SW 1271 (cell line): ENCODE measurements at places on chromosomes 7 and 10.
A peak's percentile ranks its signal among the peaks of the same experiment; 100 is the strongest.

DNA sequence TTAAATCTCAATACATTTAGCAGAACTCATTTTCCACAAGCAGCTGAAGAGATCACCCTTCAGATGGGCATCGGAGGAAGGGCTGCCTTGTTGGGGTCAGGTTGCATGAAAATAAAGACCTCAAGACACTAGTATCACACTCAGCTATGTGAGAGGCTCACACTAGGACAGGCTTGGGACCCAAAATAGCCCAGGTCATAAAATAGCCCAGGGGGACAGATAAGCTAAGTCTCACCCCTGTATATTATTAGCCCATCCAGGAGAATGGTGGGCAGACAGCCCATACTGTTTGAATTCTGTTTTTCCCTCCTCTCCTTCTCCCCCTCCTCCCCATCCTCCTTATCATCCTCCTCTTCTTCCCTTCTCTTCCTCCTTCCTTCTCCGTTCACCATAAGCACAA lies 415.1 kb upstream of the C7orf33 start:
- DNase-seq, result no peak

DNA sequence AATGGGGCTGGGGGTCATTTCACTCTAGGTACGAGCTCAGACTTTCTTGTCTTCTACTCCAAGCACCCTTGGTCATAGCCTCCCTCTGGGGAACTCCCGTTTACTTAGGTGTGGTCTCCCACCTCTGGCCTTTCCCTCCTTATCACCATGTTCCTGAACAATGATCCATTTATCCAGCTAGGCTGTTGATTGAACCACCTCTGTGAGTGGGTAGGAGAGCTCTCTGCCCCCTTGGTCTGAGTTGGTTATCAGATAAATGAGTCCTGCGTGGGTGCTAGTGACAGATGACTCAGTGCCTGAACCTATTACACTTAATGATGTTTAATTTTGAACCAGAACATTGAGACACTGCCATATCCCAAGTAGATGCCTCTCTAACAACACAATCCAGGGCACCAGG lies 9.4 kb downstream of the BLNK start:
- no peak for DNase-seq

DNA sequence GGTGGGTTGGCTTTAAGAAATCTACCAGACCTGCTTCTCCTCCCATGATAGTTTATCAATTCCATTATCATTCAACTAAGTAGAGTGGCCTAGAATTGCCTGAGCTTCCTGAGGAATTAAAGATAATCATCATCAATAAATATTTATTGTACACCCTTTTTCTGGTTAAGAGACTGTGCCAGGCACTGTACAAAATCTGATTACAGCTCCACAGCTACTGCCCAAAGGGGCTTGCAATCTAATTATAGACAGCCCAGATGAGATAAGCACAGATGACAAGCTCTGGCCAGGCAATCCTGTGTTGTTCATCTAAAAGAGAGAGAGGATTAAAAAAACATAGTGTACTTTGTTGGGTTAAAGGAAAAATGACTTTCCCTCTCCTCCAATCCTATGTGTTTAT lies 586.4 kb downstream of the GATA3 start:
- no peak for DNase-seq

DNA sequence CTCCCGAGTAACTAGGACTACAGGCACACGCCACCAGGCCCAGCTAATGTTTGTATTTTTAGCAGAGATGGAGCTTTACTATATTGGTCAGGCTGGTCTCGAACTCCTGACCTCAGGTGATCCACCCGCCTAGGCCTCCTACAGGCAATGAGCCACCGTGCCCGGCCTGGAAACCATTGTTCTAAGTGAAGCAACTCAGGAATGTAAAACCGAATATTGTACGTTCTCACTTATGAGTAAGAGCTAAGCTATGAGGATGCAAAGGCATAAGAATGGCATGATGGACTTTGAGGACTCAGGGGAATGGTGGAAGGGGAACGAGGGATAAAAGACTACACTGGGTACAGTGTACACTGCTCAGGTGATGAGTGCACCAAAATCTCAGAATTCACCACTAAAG lies 235.1 kb upstream of the AUTS2 start:
- no peak for DNase-seq

GRCh38 chr7:101186844-101187428 lies 6.8 kb upstream of the NAT16 start:
- no peak for DNase-seq

DNA sequence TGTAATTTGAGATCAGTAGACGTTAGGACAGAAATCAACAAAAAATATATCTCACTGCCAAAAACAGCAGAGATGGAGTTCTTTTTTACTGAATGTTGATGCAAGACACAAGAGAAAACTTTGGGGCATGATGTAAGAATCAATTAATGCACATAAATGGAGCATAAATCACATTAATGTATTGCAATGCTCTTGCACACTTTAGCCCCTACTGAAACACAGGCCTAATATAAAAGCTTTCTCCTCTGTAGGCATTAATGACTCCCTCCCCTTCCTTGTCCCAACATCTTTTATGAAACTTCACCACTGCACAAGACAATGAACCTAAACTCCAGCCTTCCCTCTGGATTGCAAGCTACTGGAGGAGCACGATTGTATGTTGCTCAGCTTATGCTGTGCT lies 58.8 kb downstream of the CACNA2D1 start:
- DNase-seq, result no peak

DNA sequence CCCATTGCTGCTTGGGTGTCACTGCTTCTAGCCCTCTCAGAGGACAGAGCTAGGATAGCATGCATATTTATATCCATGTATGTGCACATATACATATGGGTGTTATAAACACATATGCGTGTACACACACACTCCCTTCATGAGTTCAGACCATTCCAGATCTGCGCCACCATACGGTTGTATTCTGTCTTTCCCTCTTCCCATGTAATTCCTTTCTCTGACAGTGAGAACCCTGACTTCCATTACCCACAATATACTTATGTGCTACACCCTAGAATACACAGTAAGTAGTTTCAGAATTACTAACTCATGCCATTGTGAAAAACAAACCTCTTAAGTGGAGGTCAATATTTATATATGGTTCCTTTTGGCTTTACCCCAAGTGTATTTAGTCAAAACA lies 116.6 kb upstream of the SAMD8 start:
- no peak for DNase-seq

DNA sequence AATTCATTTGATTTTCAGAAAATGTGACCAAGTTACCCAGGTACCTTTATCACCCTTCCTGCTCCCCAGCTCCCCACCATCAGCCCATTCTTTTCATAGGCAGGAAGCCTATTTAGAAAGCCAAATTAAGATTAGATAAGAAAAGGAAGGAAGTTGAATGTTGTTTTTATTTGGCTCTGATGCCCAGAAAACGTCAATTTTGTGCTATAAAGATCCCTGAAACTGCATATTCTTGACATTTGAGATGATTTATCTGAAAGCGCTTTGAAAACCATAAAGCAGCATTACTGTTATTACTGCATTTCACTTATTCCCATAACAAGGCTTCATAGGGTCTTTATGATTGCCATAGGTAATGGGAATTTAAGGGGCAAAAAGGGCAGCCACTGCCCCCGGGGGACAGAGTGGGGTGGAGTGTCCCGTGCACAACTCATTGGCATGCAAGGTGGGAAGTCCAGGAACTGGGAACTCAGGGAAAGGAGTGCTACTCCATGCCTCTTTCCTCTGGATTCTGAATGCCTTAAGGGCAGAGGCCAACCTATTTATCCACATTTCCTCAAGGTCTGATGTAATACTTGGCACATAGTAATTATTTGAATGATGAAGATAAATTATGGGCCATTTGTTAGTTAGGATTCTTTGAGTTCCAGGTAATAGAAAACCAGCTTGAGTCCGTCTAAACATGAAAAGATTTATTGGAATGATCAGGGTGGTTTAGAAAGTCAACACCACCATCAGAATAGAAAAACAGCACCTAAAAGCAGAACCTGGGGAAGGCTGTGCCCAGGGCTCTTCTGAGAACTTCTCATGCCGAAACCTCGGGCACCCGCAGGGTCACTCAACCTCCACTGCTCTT lies 100.6 kb upstream of the ELMO1 start:
- DNase-seq, result no peak

GRCh38 chr10:48807791-48808470 lies 123.3 kb downstream of the WDFY4 start:
- no peak for DNase-seq

- no peak for DNase-seq
These were observed 30.9 kb downstream of the LEP start for GRCh38 chr7:128271942-128272481.

DNA sequence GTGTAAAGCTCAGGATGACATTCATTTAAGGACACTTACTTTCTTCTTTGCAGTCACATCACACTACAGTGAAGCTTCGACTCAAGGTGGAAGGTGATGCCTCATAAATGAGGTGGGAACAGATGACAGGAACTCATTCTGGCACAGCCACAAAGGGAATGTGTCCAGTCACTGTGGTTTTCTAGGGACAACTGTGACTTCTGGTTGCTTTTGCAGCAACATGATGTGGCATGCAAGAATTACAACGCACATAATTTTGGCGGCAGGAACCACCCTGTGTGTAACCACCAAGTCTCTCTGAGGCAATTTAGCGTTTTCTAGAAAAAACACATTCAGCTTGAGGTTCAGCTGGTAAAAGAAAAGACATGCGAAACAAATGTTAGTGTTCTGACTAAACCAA lies 32.0 kb upstream of the FERD3L start:
- no peak for DNase-seq

- DNase-seq, result no peak
These were observed 34.8 kb upstream of the ADO start for GRCh38 chr10:62769574-62770242.

DNA sequence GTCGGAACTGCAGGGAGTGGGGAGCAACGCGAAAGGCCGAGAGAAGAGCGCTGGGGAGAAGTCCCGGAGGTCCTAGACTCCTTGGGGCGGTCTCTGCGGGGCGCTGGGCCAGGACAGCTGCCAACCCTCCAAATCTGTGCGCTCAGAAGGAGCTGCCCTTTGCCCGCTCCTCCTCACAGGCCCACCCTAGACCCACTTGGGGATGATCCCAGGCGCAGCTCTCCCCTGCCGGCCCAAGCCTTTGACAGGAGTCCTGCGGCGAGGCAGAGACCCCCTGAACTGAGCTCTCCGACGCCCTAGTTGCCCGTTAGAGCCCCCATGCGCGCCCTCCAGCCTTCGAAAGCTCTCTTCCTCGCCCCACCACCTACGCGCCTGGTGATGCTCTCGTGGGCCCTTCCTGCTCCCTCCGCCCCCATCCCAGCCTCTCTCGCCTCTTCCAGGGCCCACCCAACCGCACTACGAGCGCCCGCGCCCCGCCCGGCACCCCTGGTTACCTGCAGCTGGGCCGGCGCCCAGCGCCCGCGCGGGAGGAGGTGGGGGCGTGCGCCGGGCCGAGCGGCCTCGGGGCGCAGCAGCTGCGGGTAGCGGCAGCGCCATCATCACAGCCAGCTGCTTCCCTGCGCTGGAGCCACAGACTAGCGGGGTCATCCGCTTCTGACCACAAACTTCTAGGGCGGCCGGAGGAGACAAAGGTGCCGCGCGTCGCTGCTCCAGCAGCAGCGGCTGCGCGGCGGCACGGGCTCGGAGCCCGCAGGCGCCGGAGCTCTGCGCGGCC lies 353.4 kb downstream of the DNAJB6 start:
- no peak for DNase-seq

DNA sequence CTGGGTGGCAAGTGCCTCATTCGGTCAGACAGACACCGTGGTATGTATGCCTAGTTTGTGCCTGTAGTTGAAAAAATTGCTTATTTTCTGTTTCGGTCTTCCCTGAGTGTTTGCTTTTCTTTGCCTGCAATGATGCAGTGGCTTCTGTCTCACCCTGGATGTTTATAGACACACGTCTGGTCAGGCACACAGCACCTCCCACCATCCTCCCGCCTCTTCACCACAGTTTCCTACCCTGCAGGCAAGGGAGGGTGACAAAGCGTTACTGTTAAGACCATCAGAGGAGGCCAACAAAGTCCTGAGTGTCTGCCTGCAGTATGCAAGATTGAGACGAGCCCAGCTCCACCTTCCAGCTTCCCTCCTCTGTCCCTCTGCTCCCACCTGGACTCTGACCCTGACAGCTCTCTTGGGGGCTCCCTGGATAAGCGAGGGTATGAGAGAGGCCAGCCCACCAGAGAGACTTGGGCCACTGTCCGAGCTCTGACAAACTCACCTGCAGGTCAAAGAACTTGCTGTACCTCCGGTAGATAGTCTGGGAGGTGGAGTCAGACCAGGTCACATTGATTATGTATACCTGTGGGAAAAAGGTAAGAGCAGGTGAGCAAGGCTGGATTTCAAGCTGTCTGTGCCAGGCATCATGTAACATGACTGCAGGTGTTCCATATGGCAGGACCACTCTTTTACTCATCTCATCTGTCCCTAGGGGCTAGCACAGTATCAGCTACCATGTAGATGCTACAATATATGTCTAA lies 54.4 kb downstream of the SH3PXD2A start:
- DNase-seq, result no peak

DNA sequence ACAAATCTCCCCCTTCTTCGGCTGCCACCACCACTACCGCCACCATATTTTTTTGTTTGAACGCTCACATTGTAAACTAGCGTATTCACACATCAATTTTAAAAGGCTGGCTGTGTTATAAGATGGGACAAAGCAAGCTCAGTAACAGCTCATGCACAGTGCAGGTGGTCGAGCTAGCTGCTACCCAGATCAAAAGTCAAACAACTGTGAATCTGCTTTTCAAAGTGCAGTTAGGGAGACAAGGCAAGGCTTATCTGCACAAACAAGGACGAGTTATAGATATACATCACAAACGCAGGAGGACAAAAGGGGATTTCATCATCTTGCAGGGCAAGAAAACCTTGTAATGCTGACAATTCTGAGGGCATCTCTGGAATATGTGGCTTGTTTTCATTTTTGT lies 231.6 kb downstream of the VTI1A start:
- DNase-seq, result no peak

DNA sequence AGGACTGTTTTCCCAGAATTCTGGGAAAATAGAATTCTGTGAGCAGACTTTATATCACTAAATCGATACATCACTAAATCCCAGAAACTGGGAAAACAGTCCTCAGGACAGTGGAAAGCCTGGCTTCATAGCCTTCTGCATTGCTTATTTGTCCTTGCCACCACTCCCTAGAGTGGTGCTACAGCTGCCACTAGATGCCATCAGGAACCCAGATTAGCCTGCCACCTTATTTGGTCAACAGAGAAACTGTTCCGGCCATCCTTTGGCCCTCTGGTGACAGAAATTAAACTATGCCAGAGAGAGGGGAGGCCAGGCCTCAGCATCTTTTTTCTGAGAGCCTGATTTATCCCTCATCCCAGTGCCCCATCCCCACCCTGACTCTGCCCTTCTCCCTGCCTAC lies 19.6 kb upstream of the NFKB2 start:
- no peak for DNase-seq

DNA sequence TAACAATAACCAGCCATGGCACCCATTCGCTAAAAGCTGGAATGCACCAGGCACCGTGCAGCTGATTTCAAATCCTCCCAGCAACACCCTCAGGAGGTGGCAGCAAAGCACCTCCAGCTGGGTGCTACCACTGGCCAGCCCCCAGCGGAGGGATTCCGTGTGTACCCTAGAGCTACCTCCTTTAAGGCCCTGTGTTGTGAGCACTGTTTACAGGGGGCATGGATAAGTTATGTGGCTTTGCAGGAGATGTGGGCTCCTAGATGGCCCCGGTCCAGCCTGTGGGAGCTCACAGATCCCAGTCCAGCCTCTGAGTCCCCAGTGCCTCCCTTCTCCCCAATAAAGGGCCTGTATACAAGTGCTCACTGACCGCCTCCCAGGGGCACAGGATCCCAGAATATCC lies 27.1 kb downstream of the TNRC18 start:
- peak; percentile 38 for DNase-seq

- no peak for DNase-seq
These were observed 10.0 kb upstream of the PCGF5 start for GRCh38 chr10:91210435-91210834.

GRCh38 chr7:114835861-114836260 lies 86.0 kb upstream of the MDFIC start:
- DNase-seq, result no peak

- DNase-seq, result no peak
These were observed 185.3 kb downstream of the DIP2C start for GRCh38 chr10:504121-504611.
